T-helper 1 cell (primary cell): ENCODE measurements at places on chromosomes 3 and 15.

- no peak for DNase-seq
Observed at GRCh38 chr15:63939531-63940130, 105.9 kb upstream of the HERC1 start.

GRCh38 chr3:82342521-82342920 lies 581.1 kb upstream of the GBE1 start:
- no peak for DNase-seq

GRCh38 chr3:194675680-194676079 lies 3.7 kb upstream of the LSG1 start:
- DNase-seq, result no peak

- DNase-seq, result no peak
Observed at GRCh38 chr3:197139586-197139985, 110.0 kb upstream of the MELTF start.

DNA sequence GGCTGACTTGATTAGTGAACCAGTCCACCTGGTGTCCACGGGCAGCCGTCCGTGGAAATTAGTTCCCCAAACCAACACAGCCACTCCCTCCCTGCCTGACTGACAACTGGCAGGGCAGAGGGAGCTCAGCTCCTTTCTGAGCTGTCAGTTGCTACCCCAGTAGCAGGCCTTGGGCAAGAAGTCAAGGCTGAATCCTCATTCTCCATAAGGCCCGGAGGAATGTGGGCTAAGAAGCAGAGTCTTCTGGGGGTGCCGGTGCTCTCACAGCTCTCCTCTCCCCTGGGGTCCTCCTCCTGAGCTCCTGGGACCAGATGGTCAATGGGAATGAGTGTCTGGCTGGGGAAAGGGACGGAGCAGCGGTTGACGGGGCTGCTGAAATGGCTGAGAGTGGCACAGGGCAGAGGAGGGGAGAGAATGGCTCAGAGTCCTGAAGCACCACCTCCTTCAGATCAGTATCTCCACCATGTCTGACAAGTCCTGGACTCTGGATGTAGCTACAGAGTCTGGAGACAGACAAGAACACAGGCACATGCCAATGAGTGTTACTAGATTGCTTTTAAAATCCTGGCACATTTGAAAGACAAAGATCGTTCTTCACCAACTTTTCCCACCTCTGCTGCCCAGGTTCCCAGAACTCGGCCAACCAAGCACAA lies 16.9 kb downstream of the AMOTL2 start:
- DNase-seq, result no peak

- no peak for DNase-seq
Observed at GRCh38 chr3:36765104-36765503, 751 bp upstream of the DCLK3 start.

- no peak for DNase-seq
Observed at GRCh38 chr15:29072444-29072843, 186.7 kb downstream of the APBA2 start.

DNA sequence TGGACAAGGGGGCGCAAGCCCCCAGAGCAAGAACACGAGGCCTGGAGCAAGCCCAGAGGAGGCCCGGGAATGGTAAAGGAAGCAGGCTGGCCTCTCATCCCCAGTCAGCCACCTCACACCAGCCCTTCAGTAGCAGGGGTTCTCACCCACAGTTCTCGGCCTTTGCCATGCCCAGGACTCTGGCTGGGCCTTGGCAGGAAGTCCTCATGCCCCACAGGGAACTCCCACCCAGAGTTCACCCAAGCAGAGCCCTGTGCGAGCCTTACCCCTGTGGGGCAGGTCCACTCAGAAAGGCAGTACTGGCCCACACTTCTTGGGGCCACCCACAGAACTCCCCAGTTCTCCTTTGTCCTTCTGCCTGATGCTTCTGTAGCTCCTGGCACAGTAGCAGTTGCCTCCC lies 30.3 kb downstream of the CYP11A1 start:
- no peak for DNase-seq

GRCh38 chr3:157494581-157495281 lies 8.5 kb downstream of the VEPH1 start:
- no peak for DNase-seq

DNA sequence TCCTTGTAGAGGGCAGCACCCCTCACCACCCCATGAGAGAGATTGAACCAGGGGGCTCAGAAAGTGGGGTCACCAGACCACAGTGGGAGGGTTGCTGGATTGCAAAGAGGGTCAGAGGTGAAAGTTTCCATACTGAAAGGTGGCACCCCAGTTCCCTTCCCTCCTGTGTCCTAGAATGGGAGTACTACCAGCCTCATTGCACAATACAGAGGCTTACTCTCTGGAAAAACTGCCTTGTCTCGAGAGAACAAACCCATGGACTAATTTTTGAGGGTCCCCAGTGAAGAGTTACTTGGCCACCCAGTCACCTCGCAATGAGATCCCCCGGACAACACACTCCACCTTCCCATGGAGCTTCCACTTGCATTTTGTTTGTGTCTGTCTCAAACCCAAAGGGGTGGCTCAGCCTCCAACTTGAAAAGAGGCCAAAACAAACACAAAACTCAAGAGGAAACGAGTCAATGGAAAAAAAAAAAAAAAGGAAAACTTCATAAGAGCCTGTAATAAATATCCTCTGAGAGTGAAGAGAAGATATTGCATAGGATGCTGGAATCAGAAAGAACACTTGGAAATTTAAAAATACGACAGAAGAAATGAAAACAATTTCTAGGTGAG lies 18.6 kb downstream of the MESP2 start:
- DNase-seq, result no peak

DNA sequence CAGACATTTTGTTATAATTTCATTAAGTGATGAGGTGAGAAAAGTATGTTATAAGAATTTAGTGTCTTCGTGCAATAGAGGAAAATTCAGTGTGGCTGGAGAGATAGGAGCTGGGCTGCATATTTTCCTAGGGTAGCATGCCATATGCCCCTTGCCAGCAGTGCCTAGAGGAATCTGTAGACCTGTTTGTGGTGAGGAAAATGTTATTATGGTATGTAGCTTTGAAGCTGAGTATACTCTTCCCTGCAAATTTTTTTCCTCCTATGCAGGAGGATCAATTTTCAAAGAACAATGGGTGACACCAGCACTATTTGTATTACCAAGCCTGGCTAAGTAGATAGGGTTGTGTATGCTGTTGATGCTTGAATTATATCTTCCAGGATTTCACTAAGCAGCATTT lies 200.6 kb downstream of the EDEM1 start:
- DNase-seq, result no peak

- no peak for DNase-seq
Observed at GRCh38 chr3:57530071-57530608, 14.0 kb downstream of the DNAH12 start.

DNA sequence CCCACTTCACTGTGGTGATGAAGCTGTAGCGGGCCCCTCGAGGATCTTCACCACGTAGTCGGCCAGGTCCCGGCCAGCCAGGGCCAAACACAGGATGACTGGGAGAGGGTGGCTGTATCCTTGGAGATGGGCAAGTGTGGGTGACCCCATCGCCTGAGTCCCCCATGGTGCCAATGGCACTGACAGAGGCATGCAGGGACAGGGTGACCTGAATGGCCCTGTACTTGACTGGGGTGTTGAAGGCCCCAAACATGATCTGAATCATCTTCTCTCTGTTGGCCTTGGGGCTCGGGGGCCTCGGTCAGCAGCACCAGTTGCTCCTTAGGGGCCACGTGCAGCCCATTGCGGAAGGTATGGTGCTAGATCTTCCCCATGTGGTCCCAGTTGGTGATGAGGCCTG lies 17.1 kb upstream of the AP3B2 start:
- DNase-seq, result no peak

- no peak for DNase-seq
Observed at GRCh38 chr3:10771486-10772270, 44.4 kb upstream of the SLC6A11 start.

GRCh38 chr15:89975482-89976245 lies 25.5 kb upstream of the ZNF710 start:
- DNase-seq, result no peak

- DNase-seq, result no peak
Observed at GRCh38 chr3:8486434-8486833, 15.2 kb upstream of the LMCD1 start.

GRCh38 chr15:101167753-101168462 lies 83.9 kb downstream of the CHSY1 start:
- DNase-seq, result no peak

- DNase-seq, result no peak
Observed at GRCh38 chr3:70308760-70309159, 3.7 kb downstream of the MDFIC2 start.

GRCh38 chr3:72033666-72034428 lies 248.9 kb upstream of the PROK2 start:
- no peak for DNase-seq

- no peak for DNase-seq
Observed at GRCh38 chr3:172112734-172113120, 73.3 kb downstream of the FNDC3B start.

DNA sequence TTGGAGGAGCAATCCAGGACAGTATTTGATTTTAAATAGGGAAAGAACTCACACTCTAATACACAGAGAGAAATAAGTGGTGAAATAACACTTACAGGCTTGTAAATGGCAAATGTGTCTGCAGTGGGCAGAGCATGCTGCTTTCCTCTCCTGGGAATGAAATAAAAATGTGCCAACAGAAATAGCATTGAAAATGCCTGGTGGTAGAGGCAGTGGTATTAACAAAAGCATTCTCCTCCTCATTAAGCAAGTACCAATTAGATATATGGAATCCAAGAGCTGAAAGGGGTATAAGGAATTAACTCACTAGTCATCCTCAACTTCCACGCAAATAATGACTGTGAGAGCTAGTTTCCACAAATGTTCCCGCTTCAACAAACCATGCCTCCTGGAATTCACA lies 364.1 kb upstream of the KCNMB2 start:
- no peak for DNase-seq

DNA sequence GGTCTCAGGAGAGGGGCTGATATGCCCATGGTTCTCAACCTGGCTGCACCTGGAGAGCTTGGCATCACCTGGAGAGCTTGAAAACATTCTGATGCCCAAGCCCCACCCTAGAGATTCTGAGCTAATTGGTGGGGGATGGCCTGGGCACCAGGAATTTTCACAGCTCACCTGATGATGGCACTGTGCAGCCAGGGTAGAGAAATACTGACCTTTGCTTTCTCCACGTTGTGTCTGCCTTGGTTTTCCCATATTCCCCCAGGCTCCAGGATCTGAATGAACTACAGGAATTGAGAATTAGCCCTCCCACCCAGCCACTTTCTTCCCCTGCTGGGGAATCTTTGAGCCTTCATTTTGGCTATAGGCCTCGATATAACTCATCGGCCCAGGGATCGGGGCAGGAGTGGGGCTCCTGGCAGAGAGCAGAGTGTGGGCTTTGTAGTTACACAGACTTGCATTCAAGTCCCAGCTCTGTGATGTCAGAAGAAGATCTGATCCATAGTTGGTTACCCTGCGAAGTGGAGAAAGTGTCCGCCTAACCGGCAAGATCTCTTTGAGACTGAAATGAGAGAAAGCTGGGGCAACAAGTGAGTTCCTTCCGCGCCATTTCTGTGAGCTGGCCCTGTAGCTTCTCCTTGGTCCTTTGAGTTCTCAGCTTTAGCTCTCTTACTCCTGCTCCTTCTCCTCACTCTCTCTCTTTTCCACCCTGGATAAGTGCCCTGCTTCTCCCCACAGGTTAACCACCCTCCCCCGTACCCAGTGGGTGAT lies 33.1 kb upstream of the UBE2Q2 start:
- no peak for DNase-seq

DNA sequence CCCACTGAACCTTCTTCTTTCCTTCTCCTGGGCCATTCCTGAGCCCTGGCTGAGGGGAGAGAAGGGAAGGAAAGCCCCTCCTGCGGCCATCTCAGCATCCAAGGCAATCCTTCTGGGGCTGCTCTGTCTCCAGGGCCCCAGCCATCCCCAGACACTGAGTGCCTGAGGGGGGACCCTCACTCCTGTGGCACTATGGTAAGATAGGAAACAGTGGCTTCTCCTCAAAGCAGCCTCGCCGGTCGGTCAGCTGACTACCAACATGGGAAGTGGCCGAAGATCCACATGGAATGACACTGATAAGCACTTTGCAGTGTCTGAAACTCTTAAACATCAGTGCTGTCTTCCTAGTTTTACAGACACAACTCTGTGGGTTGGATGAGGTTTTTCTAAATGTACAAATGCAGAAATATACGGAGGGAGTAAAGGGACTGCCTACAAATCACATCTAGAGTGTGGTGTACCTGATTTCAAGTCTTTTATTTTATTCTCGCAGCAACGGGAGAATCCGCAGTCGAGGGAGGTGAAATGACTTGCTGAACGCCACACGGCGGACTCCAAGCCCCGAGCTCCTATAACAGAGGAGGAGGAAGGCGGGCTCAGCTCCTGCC lies 973 bp upstream of the ITPKA start:
- DNase-seq, result no peak

DNA sequence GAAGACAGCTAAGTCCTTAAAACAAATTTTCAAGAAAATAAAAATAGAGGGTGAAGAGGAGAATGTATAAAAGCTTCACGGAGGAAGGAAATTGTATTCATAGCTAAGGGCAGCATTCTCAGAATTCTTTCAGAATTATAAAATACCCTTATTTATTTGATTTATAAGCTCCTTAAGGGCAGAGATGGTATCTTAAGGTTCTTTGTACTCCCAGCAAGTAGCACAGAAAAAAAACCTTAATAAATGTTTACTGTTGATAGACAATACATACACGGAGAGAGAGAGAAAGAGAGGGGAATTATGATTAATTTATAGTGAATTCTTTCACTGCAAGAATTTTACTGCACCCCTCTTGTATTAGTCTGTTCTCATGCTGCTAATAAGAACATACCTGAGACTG lies 375.6 kb upstream of the CCDC54 start:
- no peak for DNase-seq

- no peak for DNase-seq
Observed at GRCh38 chr3:107981471-107982111, 109.2 kb downstream of the CD47 start.
